NCI-H1105 (cell line): ENCODE measurements at places on chromosomes 6 and 20.

DNA sequence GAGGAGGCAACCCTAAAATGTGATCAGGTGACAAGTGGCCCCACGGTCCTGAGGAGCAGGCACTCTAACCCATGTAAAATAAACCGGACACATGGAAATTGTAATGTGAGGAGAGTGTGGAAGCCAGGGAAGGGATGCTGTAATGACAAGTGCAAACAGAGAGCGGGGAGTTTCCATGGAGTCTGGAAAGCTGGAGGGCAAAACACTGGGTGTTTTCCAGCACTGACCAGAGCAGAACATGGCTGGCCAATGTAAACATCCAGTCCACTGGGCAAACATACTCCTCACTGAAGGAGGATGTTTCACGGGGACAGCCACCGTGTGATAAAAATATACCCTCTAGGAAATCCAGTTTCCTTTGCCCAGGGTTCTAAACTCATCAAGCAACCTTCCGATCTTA is 219.0 kb upstream of the JARID2 start:
- no peak for DNase-seq

DNA sequence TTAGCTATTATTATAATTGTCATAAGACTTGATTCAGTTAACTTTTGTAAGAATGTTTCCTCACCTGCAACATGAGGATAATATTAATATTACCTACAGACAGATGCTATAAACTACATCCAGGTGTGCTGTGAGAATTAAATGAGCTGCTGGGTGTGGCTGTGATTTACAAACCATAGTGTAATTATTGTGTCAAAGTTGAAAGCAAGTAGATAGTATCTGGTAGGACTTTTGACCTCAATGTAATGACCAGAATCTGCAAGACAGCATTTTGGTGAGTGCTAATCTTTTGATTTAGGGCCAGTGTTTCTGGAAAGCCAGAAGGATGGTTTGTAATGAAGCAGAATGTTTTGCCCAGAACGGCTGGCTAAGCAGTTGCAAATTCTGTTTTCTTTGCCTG is 162.5 kb downstream of the TRMT11 start:
- DNase-seq, result no peak

DNA sequence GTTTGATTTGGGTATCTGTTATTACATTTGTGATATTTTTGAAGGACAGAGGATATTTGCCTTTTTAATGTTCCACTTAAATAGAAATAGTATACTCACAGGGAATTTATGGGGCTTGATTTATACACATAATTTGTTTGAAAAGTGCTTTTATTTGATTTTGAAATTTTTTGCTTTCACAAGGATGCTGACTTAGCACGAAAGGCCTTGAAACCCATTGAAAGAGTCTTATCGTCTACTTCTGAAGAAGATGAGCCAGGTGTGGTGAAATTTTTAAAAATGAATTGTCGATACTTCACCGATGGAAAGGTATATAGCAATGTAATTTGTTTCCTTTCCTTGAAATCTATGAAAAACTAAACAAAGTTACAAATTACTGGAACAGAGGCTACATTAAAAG is 74.3 kb upstream of the HINT3 start:
- no peak for DNase-seq

DNA sequence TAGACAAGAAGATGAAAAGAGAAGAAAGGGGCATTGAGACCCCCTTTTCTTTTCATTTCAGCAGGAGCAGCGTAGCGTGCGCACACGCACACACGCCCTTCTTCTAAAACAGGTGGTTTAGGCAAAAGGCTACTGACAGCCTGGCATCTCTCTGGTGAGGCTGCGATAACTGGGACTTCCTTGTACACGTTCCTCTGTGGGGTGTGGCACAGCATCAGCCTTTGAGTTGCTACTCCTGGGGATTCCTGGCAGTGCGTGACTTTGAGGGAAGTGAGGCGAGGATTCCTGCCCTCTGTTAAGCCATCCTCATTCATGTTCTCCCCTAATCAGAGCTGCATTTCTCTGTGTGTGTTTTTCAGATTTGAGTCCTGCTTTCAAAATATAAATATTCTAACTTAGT is 94.7 kb downstream of the TMEM170B start:
- DNase-seq, result no peak

GRCh38 chr20:47791084-47791599 is 5.9 kb upstream of the SULF2 start:
- DNase-seq, result no peak

DNA sequence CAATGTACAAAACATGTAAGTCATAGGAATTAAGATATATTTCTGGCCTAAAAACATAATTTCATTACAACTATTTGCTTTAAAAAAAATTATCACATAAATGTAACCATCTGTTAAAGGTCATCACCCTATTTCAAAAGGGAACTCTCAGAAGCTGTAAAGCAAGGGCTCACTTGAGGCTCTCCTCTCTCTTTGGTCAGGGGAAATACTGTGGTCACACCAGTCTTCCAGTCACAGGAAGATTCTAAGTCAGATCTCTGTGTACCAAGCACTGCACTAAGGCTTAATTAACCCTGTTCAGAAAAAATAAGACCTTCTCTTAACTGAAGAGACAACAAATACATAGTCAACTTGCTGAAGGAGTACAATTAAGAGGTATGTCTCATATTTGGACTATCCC is 75.6 kb downstream of the MMS22L start:
- DNase-seq, result no peak

GRCh38 chr6:85129881-85130280 is 320.0 kb upstream of the NT5E start:
- no peak for DNase-seq

DNA sequence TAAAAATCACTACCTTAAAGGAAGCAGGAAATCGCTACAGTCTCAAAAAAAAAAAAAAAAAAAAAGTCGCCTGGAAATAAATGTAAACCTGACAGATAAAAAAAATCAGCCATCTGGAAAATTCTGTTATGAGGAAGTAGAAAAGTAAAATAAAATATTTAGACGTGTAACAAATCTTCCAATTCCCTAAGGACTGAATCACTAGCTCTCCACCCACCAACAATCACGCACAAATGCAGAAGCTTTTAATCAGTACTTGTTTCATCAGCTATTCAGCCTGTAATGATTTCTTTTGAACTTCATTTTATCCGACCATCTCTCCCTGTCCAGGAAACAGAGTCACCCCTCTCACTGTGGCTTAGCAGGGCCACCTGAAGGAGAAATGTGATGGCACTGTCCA is 59.0 kb downstream of the SLC23A2 start:
- DNase-seq, result no peak

- DNase-seq, result no peak
Measured at GRCh38 chr6:148431413-148431812, 88.8 kb downstream of the SASH1 start.

DNA sequence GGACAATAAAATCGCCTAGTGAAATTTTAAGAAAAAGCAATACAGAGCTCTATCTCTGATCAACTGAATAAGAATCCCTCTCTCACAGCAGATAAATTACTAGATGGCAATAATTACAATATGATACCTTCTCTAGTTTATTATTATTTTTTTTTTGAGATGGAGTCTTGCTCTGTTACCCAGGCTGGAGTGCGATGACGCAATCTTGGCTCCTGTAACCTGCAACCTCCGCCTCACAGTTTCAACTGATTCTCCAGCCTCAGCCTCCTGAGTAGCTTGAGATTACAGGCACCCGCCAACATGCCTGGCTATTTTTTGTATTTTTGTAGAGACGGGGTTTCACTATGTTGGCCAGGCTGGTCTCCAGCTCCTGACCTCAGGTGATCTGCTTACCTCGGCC is 129.3 kb upstream of the PTCHD4 start:
- DNase-seq, result no peak

GRCh38 chr6:14450133-14450504 is 332.5 kb downstream of the CD83 start:
- DNase-seq, result peak; percentile 48

DNA sequence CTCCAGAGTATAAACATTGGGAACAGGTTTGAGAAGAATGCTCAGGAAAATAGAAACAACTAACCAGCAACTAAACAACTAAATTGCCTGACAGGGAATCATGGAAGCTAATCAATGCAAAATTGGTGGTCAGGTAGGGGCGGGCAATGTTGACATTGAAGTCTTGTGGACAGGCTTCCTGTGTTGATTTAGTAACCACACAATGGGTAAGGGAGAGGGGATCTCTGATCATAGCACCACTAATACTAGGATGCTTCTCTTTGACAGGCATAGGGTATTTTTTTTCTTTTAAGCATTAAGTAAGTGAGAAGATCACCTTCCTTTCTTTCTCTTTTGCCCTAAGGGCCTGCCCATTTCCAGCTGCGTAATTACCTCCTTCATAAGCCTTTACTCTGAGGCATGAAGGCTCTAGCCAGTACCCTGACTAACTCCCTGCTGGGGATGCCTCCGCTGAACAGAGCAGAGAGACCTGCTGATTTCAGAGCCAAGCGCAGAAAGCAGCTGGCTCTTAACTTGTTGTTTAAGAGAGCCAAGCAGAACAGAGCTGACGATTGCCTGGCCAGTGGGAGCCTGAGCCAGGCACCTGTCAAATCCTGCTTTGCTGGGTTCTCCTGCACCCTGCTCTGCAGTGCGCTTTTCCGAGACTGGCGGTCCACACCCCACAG is 118.7 kb downstream of the BMP2 start:
- DNase-seq, result peak; percentile 36

DNA sequence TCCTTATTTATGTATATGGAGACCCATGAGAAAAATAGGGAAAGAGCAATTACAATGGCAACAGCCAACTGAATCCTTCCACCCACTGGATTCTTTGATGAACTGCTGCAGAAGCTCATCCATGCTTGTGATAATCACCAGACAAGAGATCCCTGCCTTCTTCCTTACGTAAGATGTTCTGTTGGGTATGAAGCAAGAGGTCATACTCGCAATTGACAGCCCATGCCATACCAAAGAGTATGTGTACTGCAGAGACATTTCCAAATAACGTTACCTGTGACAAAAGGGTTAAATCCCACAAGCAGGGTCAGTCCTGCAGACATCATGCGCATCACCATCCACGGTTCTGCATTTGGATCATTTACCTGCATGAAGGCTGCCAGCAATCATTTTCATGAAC is 27.8 kb downstream of the ELOVL5 start:
- DNase-seq, result no peak

DNA sequence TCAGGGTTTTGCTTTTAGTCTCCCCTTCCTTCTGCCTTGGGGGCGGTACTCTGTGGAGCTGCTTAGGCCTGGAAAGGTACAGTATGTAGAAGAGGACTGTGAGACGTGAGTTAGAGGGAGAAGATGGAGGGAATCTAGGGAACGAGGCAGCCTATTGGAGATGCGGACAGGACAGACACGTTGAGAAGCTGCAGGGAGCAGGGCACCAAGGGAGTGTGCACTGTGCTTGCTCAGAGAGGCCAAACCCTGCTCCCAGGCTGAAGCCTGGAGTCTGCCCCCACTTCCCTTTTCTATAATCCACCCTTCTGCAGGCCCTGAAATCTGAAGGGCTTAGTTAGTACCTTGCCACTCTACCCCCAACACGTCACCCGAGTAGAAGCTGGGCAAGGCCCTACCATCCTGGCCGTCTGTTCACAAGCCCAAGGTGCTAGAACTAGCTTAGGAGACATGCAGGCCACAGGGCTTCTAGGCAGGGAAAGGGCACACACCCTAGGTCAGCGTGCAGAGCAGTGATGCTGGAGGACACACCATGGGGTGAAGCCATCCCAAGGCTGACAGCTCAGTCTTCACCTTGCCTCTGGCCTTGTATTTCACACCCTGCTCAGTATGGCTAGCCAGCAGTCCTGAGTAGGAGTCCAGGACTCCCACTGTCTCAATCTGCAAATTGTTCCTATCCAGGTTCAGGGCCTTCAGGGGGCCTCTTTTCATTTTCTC is 6.9 kb downstream of the TP53INP2 start:
- DNase-seq, result no peak

GRCh38 chr6:2667617-2668016 is 83.1 kb downstream of the MYLK4 start:
- no peak for DNase-seq

GRCh38 chr6:103672169-103672568 is 1187.5 kb downstream of the HACE1 start:
- DNase-seq, result no peak

DNA sequence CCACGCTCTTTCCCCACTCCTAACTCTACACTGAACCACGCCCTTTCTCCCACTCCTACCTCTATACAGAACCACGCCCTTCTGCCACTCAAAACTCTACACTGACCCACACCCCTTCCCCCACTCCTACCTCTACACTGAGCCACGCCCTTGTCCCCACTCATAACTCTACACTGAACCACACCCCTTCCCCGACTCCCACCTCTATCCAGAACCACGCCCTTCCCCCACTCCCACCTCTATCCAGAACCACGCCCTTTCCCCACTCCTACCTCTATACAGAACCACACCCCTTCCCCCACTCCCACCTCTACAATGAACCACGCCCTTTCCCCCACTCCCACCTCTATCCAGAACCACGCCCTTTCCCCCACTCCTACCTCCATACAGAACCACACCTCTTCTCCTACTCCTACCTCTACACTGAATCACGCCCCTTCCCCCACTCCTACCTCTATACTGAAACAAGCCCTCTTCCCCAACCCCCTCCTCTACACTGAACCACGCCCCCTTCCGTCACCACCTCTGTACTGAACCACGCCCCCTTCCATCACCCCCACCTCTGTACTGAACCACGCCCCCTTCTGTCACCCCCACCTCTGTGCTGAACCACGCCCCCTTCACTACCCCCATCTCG is 10.1 kb downstream of the PXMP4 start:
- DNase-seq, result no peak

- no peak for DNase-seq
Measured at GRCh38 chr6:42555477-42556457, 8.1 kb upstream of the UBR2 start.

- DNase-seq, result no peak
Measured at GRCh38 chr20:5722927-5723326, 27.3 kb upstream of the SHLD1 start.

GRCh38 chr20:57445298-57445697 is 54.1 kb downstream of the RBM38 start:
- DNase-seq, result no peak

- no peak for DNase-seq
Measured at GRCh38 chr6:140766999-140767398, 1365.7 kb upstream of the GJE1 start.

DNA sequence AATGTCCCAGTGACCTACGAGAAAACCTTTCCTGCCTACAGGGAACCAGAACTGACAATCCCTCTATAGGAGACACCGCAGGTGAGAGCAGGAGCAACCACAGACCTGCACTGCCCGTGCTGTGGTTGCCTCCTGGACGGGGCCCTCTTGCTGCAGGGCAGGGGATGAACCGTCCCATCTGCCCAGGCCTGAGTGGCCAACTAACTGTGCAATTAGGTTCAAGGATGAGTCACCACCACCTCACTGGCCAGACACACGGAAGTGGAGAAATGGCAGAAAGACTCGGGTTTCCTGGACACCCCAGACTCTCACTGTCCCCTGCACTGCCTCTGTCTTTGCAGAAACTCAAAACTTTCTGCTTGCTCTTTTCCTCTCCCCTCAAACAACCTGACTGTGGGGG is 13.8 kb upstream of the HLA-G start:
- no peak for DNase-seq

DNA sequence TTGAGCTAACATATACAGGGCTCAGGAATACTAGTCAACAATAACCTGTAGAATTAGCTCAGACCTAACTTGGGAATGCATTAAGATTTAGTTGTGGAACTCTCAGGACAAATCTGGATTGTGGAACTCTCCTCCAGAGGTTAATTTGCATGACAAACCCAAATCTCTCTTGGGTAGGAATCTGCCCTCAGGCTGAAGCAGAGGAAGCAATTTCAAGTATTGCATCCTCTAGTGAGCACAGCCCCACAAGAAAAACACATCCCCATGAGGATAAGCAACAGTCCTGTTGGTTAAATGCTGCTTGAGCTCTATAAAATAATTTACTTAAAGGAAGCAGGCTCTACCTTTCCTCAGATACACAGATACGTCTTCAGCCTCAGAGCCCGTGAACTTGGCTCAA is 170.9 kb upstream of the STXBP5 start:
- DNase-seq, result no peak
